Coronary artery (tissue), 2 donors: ENCODE measurements at places on chromosomes 3 and 15.

DNA sequence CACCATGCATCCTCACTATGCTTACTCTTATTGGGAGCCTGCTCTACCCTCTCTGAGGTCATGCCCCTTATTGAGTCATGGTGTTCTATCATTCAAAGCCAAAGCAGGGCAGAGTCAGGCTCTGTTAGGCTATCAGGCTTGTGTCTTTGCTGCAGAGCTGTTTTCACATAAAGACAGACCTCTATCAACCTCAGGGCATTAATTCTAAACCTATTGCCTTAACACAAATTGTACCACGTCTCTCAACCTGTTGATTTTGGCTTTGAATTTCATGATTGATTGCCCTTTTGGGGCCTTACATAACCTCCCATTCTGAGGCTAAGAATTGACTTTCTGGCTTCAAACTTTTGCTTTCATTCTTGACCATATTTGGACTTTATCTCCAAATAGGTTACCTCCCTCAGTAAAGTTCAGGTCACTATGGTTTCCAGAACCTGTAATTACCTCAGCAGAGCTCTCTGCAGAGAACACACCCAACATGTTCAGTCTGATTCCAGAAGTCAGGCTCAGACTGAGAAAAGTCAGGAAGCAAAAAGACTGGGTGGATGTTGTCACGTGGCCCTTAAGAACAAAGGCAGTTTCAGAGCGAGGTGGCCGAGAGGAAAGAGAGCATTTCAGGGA, 221.4 kb upstream of the NANOGP8 start:
- DNase-seq = no peak

DNA sequence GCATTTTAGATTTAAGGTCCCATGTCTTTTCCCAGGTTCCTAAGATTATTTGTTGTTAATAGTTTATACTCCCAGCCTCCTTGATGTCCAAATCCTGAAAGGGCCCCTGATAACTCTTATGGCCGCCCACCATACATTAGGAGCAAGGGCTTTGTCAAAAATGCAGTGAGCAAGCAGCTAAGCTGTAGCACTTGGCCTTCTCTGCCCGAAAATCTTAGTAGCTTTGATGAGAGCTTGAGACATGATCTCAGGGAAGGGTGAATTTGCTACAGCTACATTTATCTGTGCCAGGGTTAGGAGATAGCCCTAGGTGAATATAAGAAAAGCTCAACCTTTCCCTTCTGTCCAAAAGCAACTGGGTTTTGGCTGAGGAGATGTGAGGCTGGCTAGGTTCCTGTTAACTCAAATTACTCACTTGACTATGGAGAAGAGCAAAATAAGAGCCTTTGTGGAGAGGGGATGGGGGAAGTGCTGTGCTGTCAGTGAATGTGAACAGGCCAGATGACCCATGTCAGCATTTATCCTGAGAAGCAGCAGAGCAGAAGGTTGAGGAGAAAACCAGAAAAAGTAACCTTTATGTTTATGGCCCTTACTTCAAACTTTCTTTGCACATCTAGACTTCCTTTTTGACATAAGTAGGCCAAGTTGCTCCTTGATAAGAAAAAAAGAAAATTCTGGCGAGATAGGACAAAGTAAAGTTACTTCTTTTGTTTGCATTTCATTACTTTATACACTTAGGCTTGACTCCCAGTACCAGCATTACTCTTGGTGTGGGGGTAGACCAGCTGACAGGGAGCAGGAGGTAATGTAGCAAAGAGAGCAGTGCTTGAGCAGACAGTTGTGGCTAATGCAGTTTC, 21.1 kb downstream of the MAPK6 start:
- DNase-seq = no peak

- DNase-seq = no peak
Observed at GRCh38 chr15:90756916-90757315, 39.8 kb downstream of the BLM start.

DNA sequence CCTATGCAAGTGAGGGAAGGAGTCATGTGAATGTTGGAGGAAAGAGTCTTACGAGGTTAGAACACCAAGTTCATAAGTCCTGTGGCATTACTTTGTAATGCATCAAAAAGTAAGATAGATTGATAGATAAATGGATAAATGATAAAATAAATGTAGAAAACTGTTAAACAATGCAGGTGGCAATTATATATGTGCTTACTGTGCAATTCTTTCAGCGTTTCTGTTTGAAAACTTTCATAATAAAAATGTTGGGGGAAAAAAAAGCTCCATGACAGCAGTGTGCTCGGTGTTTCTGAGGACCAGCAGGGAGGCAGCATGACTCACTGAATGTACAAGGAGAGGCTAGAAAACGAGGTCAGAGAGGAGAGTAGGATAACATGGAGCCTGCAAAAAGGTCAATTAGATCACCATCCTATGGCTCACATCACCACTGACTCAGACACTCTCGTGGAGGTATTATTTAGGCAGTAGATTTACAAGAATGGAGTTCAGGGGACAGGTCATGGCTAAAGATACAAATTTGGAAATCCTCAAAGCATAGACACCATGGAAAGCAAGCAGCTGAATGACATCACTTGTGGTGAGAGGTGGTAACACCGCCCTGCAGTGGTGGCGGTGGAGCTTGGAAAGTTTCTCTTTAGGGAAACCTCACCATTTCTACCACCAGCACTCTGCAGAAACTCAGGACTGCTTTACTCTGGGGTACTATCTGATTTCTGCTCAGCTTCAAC, 219.8 kb downstream of the CTNNB1 start:
- DNase-seq = no peak

DNA sequence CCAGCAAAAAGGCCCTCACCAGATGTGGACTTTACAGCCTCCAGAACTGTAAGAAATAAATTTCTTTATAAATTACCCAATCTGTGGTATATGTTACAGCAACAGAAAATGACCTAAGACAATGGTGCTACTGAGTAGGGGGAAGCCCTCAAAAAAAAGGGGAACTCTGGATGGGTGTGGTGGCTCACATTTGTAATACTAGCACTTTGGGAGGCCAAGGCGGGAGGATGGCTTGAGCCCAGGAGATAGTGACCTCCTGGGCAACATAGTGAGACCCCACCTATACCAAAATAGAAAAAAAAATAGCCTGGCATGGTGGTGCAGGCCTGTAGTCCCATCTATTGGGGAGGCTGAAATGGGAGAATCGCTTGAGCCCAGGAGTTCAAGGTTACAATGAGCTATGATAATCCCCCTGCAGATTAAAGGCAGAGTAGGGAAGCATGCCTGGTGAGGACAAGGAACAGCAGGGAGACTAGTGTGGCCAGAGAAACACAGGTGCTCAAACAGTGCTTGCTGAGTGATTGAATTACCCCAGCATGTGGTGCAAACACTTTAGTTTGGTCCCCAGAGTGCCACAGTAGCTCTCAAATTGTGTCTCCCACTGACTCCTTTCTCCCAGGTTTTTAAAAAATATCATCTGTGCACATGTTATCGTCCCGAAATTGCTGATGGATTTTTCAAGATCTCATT, 13.9 kb upstream of the USP3 start:
- no peak for DNase-seq

DNA sequence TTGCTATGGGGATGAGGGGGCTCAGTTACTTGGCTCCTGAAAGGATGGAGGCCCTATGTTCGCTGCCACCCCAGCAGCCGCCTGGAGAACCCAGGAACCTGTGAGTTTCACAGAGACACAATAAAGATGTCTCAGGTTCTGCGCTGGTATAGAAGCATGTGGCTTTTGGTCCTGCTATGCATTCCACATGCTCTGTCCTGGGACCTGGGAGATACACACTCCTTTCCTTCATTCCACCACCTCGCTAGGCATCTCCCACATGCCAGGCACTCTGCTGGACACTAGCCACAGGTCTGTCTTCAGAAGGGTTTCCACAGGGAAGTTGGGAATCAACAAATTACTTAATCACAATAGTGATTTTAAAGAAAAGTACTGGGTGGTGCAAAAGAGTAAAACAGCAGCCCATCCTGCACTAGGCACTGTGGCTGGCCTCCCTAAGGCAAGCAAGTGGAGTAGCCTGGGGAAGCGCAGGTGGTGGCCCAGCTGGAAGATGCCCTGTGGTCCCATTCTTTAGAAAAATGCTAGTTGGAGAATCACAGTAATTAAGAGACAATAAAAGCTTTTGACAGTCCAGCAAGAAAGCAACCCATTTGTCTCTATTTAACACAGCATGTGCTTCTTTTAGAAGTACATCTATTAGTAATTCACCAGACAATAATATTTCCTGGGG, 408.9 kb upstream of the WNT5A start:
- no peak for DNase-seq

DNA sequence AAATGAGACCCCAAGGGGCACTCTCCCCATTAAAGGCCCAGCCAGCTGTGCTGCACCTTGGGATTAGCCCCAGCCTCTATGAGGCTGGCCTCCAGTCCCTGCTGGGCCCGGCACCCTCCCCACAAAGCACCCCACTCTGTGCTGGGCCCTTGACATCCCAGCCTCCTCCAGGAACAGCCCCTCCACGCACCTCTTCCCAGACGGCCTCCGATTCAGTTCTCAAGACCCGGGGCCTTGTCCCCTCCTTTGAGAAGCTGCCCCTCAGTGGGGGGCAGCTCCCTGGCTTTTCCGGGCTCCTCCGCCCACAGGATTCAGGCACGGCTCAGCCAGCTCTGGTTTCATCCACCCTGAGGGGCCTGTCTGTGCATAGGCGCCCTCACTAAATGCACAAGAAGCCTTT, 144.1 kb downstream of the LRRK1 start:
- peak; percentile 52 for DNase-seq

- no peak for DNase-seq
Observed at GRCh38 chr3:62832553-62832952, 42.7 kb downstream of the CADPS start.

DNA sequence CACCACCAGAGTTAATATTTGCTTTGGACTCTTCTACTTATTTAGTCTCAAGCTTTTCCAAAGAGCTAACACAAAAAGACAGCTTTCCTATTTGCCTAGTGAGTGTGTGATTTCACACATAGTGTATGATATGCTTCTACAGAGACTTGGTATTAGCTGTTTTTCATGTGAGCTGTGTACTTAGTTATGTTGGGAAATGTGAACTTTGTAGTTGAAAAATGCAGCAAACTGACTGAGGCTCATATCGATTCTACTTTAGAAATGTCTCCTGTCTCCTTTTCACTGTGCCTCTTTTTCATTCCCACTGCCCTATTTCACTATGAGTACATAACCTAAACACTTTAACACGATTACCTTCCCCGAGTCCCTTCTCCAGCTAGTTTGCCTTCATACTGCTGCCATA, 136.5 kb downstream of the ALCAM start:
- no peak for DNase-seq

- no peak for DNase-seq
Observed at GRCh38 chr3:162141272-162141791, 644.7 kb downstream of the OTOL1 start.

DNA sequence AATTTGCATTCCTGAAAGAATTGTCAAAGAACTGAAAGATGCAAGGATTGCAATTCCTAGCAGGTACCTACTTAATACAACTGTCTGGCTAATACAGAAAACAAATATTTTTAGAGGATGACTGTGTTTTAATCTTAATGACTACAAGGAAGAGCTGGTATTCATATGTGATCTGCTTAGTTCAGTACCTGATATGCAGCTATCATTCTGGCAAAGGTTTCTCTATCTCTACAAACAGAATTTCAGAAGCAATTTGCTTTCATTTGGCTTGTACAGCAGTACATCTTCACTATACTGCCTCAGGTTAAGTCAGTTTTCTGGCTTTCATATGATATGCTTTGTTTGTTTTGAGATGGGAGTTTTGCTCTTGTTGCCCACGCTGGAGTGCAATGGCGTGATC, 51.3 kb downstream of the TBL1XR1 start:
- DNase-seq = no peak

DNA sequence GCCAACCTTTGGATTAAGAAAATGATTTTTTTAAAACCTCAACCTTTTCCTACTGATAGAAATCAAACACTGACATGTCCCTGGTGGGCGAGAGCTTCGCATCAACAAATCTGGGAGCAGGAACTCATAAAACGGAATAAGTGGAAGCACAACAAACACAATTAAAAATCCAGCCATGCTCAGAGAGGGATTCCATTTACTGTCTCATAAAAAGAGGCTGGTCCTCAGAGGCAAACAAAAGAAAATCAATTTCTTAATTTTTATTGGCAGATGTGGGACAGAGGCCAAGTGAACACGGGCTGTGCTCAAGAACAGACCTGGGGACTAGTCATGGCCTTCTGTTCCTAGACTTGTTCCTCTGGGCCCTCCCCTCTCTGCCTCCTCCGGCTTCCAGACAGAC, 214.5 kb downstream of the NTRK3 start:
- no peak for DNase-seq

- no peak for DNase-seq
Observed at GRCh38 chr3:185561958-185562357, 9.6 kb upstream of the LIPH start.

GRCh38 chr15:95470529-95470928, 860.0 kb upstream of the NR2F2 start:
- no peak for DNase-seq

- DNase-seq = no peak
Observed at GRCh38 chr15:57872281-57873030, 165.9 kb downstream of the POLR2M start.

DNA sequence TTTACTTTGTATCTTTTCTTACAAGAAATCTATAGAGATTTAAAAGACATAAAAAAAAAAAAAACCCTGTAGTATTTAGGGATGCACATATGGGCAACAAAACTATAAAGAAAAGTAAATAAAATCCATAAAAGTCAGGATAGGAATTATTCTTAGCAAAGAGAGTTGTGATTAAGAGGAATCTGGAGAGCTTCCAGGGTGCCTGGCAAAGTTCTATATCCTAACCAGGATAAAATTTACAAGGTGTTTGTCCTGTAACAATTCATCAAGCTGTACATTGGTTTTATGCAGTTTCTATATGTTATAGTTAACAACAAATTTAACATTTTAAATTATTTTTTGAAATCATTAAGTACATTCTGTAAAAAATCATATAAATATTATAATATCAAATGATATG, 7.9 kb downstream of the SECISBP2L start:
- no peak for DNase-seq

- DNase-seq = no peak
Observed at GRCh38 chr3:112489674-112490479, 9.4 kb downstream of the BTLA start.

- DNase-seq = peak; percentile 66
Observed at GRCh38 chr3:123341871-123342630, 106.8 kb downstream of the ADCY5 start.

DNA sequence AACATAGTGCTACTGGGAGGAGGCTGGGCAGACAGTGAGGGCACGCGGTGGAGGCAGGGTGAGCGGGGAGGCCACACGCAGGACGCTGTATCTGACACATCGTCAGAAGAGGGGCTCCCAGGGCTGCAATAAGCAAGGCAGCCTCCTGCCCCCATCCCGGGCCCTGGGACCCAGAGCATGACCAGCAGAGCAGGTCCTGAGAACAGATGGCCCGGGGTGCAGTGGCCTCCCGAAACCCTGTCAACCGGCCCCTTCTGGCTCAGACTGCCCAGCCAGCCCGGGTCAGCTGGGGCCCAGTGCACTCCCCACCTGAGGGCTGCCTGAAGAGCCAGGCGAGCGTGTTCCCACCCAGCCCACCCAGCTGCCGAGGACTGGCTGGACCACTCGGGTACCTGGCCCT, 37.4 kb downstream of the DNAJB8 start:
- no peak for DNase-seq

DNA sequence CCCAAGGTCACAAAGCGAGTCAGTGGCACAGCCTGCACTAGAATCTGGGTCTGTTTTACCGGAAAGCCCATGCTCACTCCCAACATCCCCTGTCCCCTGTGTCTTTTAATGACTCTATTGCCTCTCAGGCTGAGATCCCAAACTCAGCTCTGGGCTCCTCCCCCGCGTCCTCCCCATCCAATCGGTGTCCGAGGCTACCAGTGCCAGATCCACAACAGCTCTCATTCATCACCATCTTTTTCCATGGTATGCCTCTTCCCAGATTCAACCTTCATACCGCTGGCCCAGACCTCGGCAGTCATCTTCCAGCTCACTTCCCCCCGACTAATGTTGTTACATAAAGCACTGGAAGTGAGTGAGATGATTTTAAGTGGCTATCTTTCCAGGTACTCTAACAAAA, 16.1 kb upstream of the KY start:
- peak; percentile 35 for DNase-seq
